Renal cortex interstitium (tissue), 15 donors: ENCODE measurements at places on chromosomes 3 and 15. TPM values are rescaled to one million over a fixed set of nuclear protein-coding genes. Genes with fewer than 3 reads are reported as not detected.
A peak's percentile ranks its signal among the peaks of the same experiment; 100 is the strongest.

The FBXW12 gene
- polyA plus RNA-seq = 0.50 TPM

- no peak for DNase-seq
Measured at GRCh38 chr15:69319384-69320375, 21.0 kb downstream of the PAQR5 start.

- peak; percentile 75 for DNase-seq
Measured at GRCh38 chr15:57235873-57236272, 140.4 kb upstream of the CGNL1 start.

The ABI3BP gene
- polyA plus RNA-seq = 16.3 TPM

GRCh38 chr15:95948411-95948810, 382.1 kb upstream of the NR2F2 start:
- DNase-seq = no peak

- DNase-seq = peak; percentile 5
Measured at GRCh38 chr3:86239946-86240345, 751.0 kb downstream of the VGLL3 start.

DNA sequence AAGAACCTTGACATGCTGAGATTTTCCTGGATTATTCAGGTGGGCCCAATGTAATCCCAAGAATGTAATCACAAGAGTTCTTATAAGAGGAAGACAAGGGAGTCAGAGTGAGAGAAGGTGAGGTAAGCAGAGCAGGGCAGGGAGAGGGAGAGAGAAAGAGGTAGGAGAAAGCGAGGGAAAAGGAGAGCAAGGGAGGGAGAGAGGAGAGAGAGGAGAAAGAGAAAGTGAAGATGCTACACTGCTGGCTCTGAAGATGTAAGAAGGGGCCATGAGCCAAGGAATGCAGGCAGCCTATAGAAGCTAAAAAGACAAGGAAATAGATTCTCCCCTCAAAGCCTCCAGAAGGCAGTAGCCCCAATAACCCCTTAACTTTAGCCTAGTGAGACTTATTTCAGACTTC, 28.7 kb upstream of the FAM98B start:
- no peak for DNase-seq

GRCh38 chr3:111246967-111247760, 175.5 kb downstream of the NECTIN3 start:
- DNase-seq = no peak

DNA sequence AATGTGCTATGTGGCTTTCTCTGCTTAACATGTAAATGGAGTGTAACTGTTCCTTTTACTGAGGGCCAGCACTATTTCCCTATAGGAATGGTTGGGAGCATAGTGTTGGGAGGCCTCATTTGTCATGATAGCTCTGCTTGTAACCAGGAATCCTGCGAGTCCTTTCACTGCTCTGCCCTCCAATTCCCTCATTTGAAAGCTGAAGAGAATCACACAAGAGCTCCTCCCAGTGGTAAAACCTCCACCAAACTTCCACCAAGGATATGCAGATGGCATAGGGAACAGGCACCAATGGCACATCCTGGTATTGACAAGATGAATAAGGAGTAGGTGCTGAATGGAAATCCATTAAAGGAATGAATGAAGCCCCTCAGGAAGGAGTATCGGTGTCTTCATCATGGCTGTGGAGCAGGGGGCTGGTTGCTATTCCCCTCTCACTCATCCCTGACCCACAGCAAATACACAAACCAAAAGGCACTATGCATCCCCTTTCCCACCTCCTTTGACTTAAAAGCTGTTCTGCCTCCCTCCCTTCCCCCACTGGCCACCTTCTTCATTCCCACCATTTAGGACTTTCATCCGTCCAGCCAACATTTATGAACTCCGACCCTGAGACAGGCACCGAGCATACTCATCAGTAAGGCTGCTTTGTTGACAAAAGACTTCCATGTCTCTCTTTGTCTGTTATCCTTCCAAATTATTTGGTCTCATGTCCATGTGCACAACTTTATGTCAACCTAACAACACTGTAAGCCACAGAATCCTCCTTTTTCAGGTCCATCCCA, 560.8 kb downstream of the FOXP1 start:
- DNase-seq = no peak

GRCh38 chr3:128855569-128855968, 23.9 kb upstream of the ACAD9 start:
- no peak for DNase-seq

DNA sequence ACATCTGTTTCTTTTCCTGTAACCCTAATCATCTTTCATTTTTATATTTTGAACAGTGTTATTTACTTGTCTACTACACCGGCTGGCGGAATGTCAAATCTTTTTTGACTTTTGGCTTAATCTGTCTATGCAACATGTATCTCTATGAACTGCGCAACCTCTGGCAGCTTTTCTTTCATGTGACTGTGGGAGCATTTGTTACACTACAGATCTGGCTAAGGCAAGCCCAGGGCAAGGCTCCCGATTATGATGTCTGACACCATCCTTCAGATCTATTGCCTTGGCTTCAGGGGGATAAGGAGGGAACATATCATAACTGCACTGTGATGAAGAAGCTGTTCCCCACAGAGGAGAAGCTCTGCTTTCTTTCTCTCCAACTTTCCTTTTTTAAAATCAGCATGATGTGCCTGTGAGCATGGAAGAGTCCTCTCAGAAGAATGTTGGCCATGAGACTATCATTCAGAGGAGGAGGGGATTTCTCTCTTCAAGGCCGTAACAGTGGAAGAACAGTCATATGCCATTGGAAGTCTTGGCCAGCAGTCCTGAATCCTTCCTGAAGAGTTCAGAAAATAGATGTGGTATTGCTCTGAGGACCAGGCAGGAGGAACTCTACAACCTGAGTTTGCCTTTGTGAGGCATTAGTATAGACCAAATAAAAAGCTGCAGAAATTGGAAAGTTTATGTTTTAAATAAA, 69.9 kb downstream of the SEC22A start:
- no peak for DNase-seq

- no peak for DNase-seq
Measured at GRCh38 chr15:85335193-85335942, 45.0 kb upstream of the AKAP13 start.

The CYP11A1 gene
- polyA plus RNA-seq = 1.1 TPM

DNA sequence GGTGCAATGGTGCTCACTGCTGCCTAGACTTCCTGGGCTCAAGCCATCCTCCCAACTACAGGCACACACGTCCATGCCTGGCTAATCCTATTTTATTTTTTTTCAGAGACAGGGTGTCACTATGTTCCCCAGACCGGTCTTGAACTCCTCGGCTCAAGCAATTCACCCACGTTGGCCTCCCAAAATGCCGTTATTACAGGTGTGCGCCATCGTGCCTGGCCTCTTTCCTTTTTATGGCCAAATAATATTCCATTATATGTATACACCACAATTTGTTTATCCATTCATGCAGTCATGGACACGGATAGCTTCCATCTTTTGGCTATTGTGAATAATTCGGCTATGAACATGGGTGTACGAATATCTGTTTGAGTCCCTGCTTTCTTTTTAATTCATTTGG, 962 bp upstream of the NEK4 start:
- DNase-seq = no peak

The ACAN gene
- polyA plus RNA-seq = 2.8 TPM

The PLA2G4E gene
- polyA plus RNA-seq = not detected

GRCh38 chr3:46215810-46216414, 7.8 kb upstream of the CCR1 start:
- DNase-seq = no peak

DNA sequence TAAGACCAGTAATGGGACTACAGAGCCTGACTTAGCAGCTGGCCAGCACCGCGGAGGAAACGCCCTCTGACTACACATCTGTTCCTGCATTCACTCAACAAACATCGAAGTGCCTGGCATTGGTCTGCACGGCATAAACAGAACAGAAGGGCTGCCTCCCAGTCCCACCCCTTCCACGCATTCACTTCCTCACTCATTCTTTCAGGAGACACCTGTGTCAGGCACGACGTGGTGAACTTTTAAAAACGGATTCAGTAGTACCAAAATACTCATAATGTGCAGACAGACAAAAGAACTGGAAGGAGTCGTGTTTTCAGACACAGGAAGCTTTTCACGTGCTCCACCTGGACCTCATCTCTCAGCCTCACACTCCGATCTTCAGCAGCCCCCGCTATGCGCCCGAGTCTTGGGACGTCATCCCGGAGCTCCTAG, 123.3 kb downstream of the XXYLT1 start:
- no peak for DNase-seq

DNA sequence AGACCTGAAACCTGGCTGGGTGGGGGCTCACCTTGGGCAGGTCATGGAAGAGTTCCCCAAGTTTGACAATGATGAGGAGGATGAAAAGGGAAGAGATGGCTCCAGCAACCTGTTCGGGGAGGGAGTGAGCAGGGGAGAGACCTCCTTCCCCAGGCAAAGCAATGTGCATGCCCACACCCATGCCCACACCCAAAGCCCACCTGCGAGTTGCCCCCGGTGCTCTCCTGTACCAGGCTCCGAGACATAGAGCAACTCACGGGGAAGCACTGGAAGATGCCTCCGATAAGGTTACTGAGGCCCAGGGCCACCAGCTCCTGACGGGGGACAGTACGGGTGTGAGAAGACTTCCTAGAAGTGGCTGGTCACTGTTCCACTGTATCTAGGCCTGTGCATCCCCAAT, 4.9 kb downstream of the SLC26A6 start:
- DNase-seq = no peak

The CD200R1 gene
- 0.98 TPM for polyA plus RNA-seq

The FILIP1L gene
- 19.5 TPM for polyA plus RNA-seq

DNA sequence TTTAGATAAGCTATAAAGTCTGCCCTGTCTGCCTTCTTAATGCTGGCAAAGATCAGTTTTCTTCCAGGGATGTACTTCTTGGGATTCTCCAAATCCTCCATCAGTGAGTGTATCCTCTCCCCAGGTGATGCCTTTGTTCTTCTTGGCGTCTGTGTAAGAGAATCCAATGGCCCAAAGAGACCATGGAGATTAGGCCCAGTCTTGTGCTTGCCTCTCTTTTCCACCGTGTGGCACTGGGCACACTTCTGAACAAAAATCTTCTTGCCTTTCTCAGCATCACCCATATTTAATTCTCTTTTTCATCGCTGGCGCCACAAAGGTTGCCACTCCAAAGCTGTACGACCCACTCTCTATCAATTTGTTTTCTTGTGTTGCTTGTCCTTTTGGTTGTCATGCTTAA, 32.2 kb upstream of the TAMM41 start:
- DNase-seq = no peak

The ERC2 gene
- polyA plus RNA-seq = 2.4 TPM

GRCh38 chr3:183449791-183450190, 21.4 kb upstream of the MCF2L2 start:
- no peak for DNase-seq

The SPSB4 gene
- polyA plus RNA-seq = 13.8 TPM

GRCh38 chr3:141524988-141525387, 38.2 kb downstream of the RASA2 start:
- no peak for DNase-seq

DNA sequence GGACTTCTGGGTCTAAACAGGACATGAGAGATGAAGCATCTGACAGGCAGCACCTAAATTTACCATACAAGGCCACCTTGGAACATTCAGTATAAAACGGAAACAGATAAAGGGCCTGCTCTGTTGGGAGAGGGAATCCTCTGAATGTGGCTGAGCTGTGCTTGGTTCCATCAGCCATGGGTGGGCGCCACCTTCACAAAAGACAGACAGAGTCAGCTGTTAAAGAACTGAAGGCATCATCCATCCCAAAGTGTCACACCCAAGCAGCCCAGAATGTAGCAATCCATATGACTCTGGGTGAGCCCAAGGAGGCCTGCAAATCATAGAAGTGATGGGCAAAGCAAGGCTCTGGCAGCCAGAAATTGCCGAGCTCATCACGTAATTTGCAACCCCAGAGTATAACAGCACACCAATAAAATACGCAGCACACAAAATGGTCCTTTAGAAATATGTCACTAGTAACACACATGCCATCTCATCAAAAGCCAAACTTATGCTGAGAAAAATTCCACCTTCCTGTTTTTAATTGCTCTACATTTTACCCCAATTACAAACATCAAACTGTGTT, 24.8 kb upstream of the RBP1 start:
- DNase-seq = no peak

DNA sequence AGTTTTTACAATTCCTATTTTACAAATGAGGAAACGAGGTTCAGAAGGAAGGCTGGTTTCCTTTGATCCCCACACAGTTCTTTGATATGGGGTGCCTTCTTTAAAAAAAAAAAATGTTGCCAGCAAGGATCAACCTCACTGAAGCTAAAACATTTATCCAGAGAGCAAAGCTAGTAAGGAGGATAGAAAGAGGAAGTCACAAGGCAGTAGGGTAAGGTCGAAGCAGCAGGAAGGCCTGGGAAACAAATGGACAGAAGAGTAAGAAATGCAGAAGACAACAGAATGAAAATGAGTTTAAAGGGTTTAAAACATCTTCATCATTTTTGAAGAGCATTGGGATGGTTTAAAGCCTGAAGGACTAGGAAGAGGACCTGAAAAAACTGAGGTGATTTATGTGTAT, 30.6 kb upstream of the CP start:
- DNase-seq = no peak
